NCI-H2081 (cell line): ENCODE measurements at places on chromosomes 1 and 21.

GRCh38 chr1:50232336-50232735, 123.6 kb downstream of the ELAVL4 start:
- DNase-seq = no peak

DNA sequence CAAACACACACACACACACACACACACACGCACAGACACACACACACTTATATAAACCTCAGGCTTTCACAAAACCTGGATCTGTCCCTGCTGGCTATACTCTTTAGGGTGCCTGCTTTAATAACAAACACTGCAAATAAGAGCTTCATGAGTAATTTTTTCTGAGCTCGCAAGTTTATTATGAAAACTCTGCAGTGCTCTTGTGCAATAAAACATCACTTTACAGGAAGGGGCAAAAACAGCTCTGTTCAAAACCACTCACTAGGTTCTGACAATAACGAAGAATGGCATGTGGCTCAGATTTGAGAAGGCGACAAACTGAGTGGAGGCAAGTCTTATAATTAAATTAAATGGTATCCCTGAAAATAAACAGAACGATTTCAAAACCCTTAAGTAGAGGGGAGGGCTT, 42.6 kb upstream of the CTPS1 start:
- DNase-seq = peak; percentile 42

GRCh38 chr1:185152187-185152767, 4.5 kb downstream of the TRMT1L start:
- DNase-seq = no peak

- DNase-seq = no peak
Measured at GRCh38 chr1:41296506-41296905, 54.4 kb upstream of the SCMH1 start.

- DNase-seq = no peak
Measured at GRCh38 chr1:174225499-174226204, 66.3 kb downstream of the RABGAP1L start.

DNA sequence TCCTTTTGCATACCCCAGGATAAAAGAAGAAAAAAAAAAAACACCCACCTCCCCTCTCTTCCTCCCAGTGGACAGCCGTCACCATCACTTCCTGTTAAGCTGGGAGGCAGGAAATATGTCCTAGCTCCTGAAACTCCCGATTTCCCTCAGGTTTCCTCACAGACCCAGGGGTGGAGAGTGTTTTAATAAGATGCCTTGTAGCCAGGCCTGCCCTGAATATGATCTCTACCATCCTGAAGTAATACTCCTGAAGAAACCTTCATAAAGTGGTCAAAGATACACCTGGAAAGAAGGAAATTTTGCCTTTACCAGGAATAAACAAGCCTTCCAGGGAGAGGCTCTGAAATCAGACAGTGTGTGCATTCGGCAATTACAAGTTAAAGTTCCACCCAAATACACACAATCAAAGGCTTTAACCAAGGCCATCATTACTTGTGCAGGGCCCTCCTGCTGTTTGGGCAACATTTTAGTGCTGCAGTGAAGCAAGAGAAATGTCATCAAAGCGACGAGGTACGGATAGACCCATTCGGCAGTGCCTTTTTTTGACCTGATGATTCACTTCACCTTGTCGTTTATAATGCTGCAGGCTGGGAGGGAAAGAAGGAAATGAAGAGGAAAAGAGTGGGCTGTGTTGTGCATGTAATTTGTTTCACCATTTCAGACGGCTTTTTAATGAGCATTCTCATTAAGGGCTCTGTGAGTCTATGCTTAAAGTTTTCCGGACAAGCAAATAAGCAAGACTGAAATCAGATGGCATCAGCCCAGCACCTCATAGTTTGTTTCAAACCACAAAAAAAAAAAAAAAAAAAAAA, 41.0 kb upstream of the RASAL2 start:
- peak; percentile 54 for DNase-seq

DNA sequence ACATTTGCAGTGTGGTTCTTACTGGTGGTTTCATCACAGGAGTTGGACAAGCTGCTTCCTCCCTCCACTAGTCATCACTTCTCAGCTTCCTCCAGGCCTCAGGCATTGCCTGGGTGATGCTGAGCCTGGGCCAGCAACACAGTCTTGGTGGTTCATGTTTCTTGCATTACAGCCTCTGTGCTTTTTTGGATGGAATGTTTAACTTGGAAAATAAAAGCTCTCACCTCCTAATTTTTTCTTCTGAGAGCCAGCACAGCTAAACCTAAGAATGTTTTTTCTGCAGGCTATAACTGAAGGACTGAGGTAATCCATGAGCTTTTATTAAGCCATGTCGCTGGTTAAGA, 66.1 kb upstream of the RHOU start:
- no peak for DNase-seq

GRCh38 chr1:58487002-58487401, 59.5 kb downstream of the OMA1 start:
- DNase-seq = no peak

GRCh38 chr21:38680401-38680800, 125.3 kb upstream of the ETS2 start:
- DNase-seq = no peak

GRCh38 chr1:10685808-10686403, 110.5 kb downstream of the CASZ1 start:
- no peak for DNase-seq

DNA sequence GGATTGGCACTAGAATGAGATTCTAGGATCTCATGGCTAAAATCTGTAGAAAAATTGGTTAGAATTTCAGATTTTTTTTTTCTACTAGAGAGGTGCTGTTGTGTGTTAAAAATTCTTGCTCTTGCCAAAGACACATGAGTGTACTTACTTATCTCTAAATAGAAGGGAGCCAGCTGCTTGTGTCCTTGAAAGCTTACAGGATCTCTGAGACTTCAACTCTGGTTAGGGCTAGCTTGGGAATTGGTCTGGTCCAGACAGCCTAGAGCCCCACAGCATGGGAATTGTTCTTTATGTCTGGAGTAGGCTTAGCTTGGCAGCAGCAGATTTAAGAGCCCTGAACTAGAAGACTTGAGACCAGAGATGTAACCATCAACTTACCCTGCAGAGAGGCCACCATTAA, 37.3 kb downstream of the MACO1 start:
- DNase-seq = no peak

- no peak for DNase-seq
Measured at GRCh38 chr1:163227126-163227525, 24.4 kb upstream of the RGS5 start.

- no peak for DNase-seq
Measured at GRCh38 chr21:14592296-14593000, 46.3 kb upstream of the SAMSN1 start.

DNA sequence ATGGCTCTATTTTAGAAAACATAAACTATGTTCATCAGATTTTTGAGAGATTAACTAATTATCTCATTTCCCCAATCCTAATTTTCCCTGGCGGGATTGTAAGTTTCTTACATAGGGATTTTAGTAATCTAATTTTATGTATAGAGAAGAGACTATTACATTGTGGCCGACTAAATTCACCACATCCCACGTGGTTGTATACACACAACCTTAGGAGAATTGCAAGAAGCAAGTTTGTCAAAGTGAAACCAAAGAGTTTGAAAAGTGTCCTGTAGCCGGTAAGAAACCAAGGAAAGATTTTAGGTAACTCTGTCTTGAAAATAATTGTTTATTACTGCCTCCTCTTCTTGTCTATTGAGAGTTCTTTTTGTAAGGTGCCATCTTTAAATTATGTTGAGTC, 550.6 kb downstream of the LTN1 start:
- DNase-seq = no peak

- no peak for DNase-seq
Measured at GRCh38 chr1:240501115-240501514, 110.8 kb downstream of the GREM2 start.

- no peak for DNase-seq
Measured at GRCh38 chr1:15080328-15081007, 73.1 kb upstream of the TMEM51 start.

GRCh38 chr1:199794105-199794863, 233.2 kb upstream of the NR5A2 start:
- DNase-seq = no peak
